ENCODE measurements at places on chromosomes 2 and 18.

GRCh38 chr18:56326336-56327072 lies 311.9 kb downstream of the TXNL1 start:
- DNase-seq, result no peak

DNA sequence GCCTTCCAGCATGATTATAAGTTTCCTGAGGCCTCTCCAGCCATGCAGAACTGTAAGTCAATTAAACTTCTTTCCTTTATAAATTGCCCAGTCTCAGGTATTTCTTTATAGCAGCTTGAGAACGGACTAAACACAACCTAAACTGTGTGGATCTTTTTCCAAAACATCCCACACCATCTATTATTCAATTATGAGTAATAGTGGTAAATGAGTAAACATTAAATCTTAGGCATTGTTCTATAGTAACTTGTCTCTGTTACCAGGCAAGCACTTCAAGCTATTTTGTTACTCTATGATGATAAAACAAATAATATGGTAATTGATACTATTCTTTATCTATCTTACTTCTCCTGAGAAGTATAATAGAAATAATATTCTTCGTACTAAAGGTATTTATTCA lies 536.9 kb upstream of the CHAC2 start:
- no peak for DNase-seq

GRCh38 chr2:206164261-206164862 lies 4.7 kb downstream of the EEF1B2 start:
- DNase-seq, result peak; percentile 19

DNA sequence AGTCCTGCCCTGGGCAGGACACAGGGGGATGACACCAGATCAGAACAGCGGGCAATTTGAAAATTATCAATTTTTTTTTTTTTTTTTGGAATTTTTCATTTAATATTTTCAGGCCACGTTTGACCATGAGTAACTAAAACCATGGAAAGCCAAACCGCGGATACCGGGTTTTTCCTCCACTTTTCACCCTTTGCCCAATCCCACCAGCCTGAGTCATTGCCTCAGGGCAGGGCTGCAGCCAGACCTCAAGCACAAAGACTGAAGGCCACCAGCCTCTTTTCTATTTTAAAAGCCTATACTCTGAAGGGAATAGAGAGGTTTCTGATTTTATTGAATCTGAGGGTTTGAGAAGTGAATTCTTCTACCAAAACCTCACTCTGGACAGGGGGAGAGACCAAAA lies 381.1 kb downstream of the IRS1 start:
- DNase-seq, result no peak

DNA sequence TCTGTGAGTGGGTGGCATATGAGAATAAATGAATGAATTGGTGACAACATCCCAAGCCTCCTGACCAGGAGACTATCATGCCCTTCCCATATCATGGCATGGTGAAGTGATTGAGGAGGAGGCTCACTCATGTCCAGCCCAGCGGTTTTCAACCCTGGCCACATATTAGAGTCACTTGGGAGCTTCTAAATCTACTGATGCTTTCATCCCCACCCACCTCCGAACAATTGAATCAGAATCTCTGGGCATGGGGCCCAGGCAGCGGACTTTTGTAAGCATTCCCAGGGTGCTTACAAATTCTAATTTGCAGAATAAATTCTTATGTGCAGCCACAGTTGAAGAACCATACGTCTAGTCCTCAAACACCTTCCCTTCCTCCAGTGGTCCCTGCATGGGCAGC lies 81.7 kb upstream of the SEC11C start:
- DNase-seq, result no peak

DNA sequence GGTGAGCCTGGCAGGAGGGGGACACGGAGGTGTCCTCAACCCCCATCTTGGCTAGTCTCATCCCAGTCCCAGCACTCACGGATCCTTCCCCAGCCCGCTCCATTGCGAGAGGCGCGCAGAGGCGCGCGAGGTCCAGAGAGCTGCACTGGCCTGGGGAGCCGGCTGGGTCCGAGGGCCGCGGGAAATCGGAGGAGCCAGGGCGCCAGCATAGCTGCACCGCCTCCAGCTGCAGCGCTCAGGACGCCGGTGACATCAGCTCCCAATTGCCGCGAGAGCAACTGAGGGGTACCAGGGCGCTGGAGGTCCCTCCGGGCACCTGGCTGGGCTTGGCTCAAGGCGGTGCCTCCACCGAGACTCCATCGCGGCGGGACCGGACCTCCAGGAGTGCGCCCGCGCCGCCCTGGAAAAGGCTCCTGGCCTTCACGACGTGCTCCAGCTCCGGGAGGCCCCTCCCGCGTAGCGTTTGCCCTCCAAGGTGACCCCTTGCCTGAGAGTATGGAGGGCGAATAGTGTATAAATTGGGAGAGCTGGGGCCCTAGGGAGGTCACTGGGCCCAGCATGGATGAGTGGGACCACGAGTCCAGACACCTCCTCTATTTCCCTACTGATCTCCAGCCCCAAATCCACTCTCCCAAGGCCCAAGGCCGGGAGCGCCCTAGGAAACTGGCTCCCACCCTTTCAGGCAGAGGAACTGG lies 5.5 kb downstream of the RTKN start:
- DNase-seq, result no peak

GRCh38 chr18:76803413-76803812 lies 18.9 kb upstream of the ZNF236 start:
- no peak for DNase-seq

GRCh38 chr2:117537032-117537431 lies 277.5 kb upstream of the DDX18 start:
- no peak for DNase-seq

DNA sequence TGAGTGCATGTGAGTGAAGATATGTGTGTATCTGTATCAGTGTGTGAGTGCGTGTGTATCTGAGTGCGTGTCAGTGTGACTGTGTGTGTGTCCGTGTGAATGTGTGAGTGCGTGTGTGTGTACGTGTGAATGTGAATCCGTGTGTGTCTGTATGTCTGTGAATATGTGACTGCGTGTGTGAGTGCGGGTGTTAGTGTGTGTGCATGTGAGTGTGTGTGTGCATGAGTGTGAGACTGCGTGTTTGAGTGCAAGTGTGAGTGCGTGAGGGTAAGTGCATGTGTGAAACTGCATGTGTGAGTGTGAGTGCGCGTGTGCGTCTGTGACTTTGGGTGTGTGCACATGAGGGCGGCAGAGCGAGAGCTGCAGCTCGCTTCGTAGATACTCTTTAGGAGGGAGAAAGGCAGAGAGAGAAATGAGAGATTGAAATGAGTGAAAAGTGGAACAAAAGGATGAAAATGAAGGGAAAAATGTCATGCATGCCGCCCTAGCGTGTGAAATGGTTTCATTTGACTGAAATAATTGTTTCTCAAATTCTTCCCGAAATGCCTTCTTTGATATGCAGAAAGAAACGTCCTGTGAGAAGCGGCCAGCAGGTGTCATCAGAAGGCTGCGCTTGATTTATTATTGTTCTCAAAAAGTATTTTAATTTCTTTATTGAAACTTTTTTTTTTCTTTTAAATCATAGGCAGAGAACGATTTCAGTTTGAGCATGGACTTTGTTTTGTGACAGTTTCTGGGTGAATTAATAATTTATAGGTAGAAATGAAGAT lies 25.6 kb downstream of the ZNF407 start:
- no peak for DNase-seq

GRCh38 chr18:58212274-58212673 lies 168.2 kb downstream of the NEDD4L start:
- DNase-seq, result no peak

DNA sequence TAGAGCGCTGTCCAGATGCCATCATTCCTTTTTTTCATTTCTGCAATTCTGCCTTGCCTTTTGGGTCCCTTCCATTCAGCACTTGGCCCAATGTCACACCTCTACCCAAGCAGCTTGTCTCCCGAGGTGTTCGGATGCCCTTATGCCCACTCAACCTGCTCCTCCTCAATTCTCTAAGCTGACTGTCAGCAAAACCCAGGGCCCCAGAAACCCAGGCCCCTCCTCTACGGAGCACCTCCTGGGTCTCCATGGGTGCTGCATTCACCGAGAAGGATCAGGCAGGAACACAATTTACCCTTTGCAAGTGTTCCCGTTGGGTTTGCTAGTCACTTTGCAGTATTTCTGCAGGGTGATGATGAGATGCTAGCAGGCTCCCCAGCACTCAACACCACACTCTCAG lies 86.7 kb upstream of the RAB6C start:
- no peak for DNase-seq

DNA sequence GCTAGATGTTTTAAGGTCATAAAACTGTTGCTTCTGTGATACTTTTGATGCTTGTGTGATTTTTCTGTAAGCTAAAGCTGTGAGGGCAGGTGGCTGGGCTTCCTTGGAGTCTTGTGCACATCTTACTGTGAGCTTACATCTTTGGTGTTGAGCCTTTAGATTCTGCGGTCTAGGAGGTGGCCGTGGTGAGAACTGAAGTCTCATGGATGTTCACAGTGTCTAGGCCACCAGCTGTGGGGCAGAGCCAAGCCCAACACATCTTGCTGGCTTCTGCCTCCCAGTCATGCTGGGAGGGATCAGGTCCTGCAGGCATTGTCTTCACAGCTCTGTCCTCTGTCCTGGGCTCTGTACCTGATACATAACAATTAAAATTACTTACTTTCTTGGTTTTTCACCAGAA lies 219.7 kb upstream of the HS6ST1 start:
- no peak for DNase-seq

- DNase-seq, result no peak
Measured at GRCh38 chr2:123073956-123074355, 951.1 kb upstream of the CNTNAP5 start.

GRCh38 chr2:63023444-63023843 lies 27.2 kb upstream of the OTX1 start:
- no peak for DNase-seq

GRCh38 chr2:15940661-15941480 lies 521 bp downstream of the MYCN start:
- DNase-seq, result no peak

- DNase-seq, result peak; percentile 44
Measured at GRCh38 chr2:100142393-100142792, at the start of gene AFF3. Gene AFF3, minus strand, starts transcription at chr2:100142590. Its CDS starts 38,136 bp downstream, at chr2:100104454.

DNA sequence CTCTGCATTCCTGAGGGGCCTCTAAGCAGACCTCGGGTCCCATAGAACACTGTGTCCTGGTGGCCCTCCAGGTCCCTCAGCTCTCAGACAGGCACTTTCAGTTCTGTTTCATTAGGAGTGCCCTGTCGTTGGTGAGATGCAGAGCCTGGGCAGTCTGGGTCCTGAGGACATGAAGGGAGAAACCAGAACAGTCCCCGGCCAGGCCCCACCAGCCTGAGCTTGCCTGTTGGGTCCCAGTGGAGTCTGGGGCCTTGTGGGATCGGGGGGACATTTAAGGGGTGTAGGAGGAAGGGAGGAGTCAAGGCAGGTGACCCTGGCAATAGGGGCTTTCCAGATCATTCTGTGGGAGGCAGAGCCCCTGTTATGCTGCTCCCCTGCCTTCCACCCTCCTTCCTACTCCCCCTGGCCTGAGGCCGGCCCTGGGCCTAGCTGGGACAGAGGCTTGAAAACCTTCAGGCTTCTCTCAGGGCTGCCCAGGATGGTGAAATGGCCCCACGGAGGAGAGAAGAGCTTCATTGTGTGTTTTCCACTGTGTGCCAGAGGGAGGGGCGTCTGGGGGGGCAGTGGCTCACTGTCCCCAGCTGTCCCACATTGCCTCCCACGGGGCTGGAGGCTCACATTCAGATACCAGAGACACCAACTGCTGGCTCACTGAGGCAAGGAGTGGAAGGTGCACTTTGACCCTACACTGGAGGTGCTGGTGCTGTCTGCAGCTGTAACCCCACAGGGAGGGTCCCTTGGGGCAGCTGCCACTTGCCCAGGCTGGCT lies 26.6 kb upstream of the CATIP start:
- DNase-seq, result no peak

DNA sequence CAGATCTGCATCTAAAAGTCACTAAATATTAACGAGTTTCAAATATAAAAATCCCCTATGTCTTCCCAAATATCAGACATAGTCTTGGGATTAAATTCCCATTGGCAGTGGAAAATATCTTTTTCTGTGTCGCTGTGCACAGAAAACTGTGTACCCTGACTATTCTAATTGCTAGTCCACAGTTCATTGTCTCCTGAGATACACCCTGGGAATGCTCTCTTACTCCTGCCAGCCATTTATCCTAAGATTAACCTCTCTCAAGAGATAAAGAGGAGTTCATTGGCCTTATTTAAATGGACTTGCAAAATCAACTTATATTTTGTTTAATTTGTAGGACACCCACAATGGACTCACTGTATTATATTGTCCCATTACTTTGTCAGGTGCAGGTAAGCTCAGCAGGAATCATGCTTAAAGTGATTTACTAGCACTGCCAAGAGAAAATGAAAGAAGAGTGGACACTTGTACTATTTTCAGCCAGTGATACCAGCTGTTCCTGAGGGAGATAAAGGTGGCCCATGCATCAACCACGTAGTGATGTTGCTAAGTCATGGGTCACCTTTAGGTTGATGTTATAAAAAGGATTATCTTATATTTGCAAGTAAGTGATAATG lies 553.8 kb downstream of the PIK3C3 start:
- DNase-seq, result no peak

DNA sequence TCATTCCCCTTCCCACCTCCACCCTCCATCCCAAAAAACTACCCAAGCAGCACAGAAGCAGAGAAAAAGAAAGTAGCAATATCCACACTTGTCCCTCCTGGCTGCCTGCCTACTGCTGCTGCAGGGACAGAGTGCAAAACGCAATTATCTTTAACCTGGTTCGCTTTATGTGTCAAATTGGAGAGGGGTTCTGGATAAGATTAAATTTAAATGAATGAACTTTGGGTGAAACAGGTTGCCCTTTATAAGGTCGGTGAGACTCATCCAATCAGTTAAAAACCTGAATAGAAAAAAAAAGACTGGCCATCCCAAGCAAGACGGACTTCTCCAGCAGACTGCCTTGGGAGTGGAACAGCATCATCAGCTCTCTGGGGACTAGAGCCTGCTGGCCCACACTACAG lies 62.6 kb downstream of the ANKRD44 start:
- no peak for DNase-seq

GRCh38 chr2:46804794-46805193 lies 110.8 kb downstream of the MCFD2 start:
- no peak for DNase-seq

DNA sequence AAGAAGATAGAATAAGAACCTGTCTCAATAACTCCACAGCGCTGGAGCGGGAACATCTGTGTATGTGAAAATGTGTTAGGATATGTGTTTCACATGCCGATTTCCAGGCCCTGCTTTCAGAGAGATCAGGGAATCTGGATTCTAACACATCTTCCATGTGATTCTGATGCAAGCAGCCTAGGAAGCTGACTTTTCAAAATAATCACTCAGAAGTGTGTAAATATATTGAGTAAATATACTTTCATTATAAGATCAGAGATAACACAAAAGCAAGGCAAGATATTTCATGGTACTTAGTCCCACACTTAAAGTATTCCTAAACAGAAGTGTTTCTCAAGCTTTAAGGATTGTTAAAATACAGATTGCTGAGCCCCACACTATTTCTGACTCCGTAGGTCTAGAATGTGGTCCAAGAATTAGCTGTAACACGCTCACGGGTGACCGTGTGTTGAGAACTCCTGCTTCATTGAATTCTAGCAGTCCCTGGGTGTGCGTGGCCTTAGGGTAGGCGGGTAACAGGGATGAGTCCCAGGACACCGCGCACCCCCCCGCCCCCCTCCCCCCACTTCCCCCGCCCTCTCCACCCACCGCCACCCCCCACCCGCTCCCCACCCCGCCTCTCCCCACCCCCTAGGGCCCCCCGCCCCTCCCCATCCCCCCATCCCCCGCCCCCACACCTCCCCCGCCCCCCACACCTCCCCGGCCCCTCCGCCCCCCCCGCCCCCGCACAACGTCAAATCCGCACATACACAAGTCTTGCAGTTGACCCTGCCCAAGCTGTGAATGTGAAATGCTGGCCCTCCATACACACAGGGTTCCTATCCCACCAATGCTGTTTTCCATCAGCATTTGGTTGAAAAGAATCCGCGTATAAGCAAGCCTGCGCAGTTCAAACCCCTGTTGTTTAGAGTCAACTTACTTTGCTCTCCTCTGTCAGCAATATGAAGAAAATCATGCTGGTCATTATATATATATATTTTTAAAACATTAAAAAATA lies 94.2 kb upstream of the SLC39A10 start:
- DNase-seq, result no peak
